Vagina (tissue), 2 donors: ENCODE measurements at places on chromosomes 1 and 21. TPM values are rescaled to one million over a fixed set of nuclear protein-coding genes. Genes with fewer than 3 reads are reported as not detected.

FCRL5 gene
- total RNA-seq: 0.49 TPM

BEND5 gene
- 8.6 TPM for total RNA-seq

PLA2G4A gene
- total RNA-seq: 12.5 TPM

DNA sequence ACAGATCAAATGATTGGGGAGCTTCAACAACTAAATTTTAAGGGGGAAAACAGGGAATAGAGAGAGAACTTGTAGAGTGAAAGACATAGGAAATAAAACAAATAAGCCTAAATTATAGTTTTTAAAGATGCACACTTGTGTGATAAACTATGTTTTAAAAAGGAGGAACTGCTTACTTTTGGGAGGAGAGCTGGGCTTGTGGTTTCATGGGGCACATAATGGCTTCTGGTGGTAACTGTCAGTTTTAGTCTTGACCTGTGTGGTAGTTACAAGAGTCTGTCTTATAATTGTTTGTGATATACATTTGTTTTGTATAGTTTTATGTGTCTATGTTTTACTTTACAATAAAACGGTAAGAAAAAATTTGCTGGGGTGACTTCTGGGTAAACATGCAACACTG, 165.3 kb downstream of the COL24A1 start:
- no peak for DNase-seq

DNA sequence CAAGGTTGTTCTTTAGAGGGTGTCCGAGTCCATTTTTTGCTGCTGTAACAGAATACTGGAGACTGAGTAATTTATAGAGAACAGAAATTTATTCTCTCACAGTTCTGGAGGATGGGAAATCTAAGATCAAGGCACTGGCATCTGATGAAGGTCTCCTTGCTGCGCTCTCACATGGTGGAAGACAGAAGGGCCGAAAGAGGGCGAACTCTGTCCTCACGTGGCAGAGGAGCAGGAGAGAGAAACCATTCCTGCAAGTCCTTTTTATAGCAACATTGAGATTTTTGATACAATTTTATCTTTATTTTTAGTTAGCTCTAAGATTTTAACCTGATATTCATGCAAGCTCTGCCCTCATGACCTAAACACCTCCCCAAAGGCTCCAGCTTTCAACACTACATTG, 48.3 kb downstream of the ATG4C start:
- no peak for DNase-seq

DNA sequence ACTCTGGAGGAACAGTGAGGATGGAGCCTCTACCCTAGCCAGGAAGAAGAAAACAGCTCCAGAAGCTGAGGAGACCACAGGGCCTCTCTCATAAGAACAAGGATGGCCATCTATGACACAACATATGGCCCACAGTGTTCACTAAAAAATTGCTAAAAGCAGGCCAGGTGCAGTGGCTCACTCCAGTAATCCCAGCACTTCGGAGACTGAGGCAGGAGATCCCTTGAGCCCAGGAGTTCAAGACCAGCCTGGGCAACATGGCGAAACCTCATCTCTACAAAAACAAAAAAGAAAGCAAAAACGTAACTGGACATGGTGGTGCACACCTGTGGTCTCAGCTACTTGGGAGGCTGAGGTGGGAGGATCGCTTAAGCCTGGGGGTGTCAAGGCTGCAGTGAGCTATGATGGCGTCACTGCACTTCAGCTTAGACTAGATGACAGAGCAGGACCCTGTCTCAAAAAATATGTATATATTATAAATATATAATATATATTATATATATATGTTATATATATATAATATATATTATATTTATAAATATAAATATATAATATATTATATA, 103.1 kb downstream of the TOMM20 start:
- DNase-seq: no peak
